ENCODE measurements at places on chromosomes 4 and X.

GRCh38 chr4:7007944-7008343 is 35.2 kb upstream of the TADA2B start:
- DNase-seq: no peak

- no peak for DNase-seq
Measured at GRCh38 chr4:76874176-76874575, 23.8 kb downstream of the SOWAHB start.

DNA sequence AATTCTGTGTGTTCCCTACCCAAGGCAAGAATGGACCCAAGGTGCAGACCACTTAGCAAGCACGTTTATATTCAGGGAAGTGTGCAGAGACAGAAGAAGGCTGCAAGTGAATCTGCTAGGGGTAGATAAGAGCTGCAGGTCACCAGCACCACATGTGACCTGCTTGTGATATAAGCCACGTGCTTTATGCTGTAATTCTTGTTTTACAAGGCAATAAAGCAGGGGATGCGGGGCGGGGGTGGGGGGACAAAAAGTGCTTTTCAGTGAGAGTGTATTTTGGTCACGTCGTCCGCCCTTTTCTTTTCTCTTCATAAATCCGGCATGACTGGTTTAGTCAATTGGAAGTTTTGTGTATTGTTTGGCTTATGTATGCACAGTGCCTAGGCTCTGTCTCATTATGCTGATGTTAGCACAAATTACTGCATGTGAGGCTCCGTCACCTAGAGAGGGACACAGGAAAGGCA is 192.7 kb downstream of the RBMX2 start:
- no peak for DNase-seq

GRCh38 chr4:100644150-100644549 is 126.3 kb upstream of the EMCN start:
- DNase-seq: no peak

GRCh38 chr4:118175506-118175905 is 141.2 kb downstream of the NDST3 start:
- no peak for DNase-seq

Data from right forelimb (tissue), 1 donor.